Stimulated activated CD8-positive, alpha-beta memory T cell treated with anti-CD3 and anti-CD28 coated beads, Interleukin-15, amount 100 ng/mL, for 48 hours (primary cell): ENCODE measurements at places on chromosomes 6 and 20.

DNA sequence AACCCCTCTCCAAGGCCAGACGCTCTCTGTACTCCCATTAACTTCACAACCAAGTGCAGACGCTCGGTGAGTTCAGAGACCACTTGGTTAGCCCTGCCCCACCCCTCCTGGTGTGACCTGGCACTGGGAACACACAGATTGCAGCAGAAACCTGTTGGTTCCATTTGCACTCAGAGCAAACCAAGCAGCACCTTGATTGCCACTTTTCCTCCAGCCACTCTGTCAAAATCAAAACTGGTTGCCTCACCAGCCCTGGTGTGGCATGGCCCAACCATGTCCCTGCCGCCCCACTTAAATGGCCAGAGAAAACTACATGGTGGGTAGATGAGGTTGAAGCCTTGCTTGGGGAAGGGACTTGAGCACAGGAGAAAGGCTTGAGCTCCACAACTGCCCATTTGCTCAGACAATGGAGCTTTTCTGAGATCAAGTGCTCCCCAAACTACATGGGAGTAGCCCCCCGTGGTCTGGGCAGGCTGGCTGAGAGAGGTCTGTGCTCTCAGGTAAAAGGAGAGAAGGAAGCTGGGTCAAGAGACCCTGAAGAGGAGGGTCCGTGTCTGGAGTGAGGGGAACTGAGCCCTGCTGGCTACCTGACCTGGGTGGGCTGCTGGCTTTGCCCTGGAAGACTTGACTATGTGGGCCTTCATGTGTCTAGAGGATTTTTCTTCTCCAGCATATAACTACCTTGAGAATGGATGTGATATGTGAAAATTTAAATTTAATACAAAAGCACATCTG, 43.4 kb downstream of the PLCG1 start:
- DNase-seq = no peak

- peak; percentile 52 for DNase-seq
These were observed at the start of gene LRFN2 for GRCh38 chr6:40587240-40588069. TSS of gene LRFN2 (minus strand) at chr6:40587364.

DNA sequence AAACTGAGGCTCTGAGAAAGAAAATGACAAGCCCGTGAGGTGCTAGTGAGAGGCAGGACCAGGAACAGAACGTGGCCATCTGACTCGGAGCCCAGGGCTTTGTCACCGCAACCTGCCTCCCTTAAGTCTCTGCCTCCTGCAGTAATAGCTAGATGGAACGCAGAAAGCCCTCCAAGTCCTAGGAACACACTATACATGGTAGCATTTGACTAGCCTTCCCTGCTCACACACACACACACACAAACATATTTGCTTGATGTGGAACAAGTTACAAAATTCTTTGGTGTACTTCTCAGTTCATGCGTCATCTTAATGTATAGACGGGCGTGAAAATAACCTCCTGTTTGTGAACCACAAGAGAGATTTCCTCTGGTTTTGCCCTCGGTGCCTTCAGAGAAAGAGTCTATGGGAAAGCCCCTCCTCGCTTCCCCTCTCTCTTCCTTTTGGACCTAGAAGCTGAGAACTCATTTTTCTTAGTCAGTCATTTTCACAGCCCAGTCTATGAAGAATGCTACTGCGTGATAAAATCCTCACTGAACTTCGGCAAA, 38.8 kb downstream of the C6orf52 start:
- no peak for DNase-seq

GRCh38 chr20:50571466-50571865, 61.3 kb downstream of the PTPN1 start:
- no peak for DNase-seq

DNA sequence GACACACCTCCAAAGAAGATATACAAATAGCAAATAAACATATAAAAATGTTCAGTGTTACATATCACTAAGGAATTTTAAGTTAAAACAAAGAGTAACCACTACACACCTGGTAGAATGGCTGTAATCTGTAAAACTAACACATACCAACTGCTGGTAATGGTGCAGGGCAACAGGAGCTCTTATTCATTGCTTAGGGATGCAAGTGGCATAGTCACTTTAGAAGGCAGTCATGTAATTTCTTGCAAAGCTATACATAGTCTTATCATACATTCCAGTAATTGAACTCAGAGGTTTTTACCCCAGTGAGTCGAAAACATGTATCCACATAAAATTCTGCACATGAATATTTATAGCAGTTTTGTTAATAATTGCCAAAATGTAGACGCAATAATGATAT, 906.8 kb upstream of the CITED2 start:
- DNase-seq = no peak

DNA sequence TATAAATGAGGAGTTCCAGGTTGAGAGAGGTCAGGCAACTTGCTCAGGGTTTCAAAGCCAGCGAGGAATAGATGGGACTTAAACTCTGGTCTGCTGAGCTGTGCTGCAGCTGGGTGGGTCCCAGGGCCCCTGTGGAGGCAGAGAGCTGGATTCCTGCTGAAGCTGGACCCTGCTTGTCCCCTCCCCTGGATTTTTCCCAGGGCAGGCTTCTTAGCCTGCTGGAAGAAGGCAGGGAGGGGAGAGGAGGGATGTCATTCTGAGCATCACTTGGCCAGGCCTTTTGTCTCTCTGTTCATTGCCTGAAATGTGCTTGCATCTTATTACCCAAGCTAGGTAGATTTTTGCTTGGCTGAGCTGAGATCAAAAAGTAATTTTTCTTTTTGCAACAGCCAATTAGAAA, 133.7 kb downstream of the DHX35 start:
- no peak for DNase-seq

DNA sequence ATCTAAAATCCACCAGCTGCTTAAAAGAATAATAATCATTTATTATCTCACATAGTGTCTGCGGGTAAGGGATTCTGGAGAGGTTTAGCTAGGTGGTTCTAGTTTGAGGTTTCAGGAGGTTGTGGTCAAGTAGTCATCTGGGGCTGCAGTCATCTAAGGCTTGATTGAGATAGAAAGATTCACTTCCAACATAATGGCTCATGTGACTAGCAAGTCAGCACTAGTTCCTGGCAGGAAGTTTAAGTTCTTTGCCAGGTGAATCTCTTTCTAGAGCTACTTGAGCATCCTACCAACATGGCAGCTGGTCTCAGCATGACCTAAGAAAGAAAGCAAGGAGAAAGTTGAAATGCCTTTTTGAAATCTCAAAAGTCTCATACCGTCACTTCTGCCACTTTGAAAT, 128.8 kb downstream of the EDN1 start:
- DNase-seq = no peak

DNA sequence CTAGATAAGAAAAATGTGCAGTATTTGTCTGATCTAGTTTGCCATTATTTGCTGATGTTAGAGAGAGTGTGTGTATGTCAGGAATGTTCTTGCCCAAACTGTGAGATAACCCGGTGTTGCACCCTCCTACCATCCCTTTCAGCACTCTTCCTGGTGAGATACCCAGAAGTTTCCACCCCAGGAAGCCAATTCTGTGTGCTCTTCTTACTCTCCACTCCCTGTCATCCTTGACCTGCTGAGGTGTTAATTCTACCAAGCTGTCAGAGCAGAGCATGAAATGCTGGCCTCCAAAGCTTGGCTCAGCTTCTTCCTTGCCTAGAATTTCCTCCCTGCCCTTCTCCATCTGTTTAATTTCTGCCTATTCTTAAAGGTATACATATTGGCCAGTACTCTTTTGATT, 237.3 kb upstream of the CNR1 start:
- DNase-seq = no peak

- no peak for DNase-seq
These were observed 12.5 kb downstream of the TNXB start for GRCh38 chr6:32096394-32097258.

GRCh38 chr20:60999250-60999649, 252.8 kb upstream of the CDH4 start:
- DNase-seq = no peak

GRCh38 chr20:60213126-60213893, 255.1 kb downstream of the CDH26 start:
- no peak for DNase-seq

DNA sequence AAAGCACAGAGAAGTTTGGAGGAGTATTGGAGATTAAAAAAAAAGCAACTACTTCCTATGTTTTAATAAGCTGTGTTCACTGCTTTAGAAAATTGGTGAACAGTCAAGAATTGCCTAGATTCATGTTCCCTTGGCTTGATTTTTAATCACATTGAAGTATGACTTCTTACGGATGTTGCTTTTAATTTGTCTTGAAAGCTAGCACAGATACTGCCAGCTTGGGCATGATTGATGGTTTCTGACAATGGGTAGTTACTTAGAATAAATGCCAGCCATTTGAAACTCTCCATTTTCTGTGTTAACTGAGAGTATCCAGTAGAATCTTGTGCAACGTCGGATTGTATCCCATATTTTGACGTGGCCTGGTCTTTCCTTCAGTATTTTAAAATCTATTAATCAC, 178.0 kb downstream of the DTNBP1 start:
- no peak for DNase-seq

DNA sequence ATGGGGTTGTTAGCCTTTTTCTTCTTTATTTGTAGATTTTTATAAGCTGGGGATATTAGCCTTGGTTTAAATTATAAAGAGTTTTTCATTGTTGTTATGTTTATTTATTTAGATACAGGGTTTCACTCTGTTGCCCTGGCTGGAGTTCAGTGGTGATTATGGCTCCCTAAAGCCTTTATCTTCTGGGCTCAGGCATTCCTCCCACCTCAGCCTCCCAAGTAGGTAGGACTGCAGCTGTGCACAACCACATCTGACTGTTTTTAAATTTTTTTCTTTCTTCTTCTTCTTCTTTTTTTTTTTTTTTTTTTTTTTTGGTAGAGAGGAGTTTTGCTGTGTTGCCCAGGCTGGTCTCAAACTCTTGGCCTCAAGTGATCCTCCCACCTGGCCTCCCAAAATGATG, 80.9 kb downstream of the UBE3D start:
- DNase-seq = no peak

DNA sequence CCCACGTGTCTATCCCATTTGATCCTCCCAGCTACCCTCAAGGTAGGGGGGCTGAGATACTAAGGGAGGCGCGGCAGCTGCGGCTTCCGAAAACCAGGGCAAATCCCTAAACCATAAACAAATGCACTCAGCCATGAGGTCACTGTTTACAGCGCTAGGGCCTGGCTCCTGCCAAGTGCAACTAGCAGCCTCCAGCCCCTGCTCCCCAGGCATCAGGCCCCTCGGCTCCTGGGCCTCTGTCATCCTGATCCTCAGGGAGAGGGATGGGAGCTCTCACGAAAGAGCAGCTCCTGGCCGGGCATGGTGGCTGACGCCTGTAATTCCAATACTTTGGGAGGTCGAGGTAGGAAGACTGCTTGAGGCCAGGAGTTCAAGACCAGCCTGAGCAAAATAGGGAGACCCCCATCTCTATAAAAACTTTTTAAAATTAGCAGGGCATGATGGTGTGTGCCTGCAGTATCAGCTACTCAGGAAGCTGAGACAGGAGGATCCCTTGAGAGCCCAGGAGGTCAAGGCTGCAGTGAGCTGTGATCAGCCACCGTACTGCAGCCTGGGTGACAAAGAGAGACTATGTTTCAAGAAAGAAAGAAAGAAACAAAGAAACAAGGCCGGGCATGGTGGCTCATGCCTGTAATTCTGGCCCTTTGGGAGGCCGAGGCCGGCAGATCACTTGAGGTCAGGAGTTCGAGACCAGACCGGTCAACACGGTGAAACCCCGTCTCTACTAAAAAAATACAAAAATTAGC, 42.5 kb upstream of the TLDC2 start:
- no peak for DNase-seq

DNA sequence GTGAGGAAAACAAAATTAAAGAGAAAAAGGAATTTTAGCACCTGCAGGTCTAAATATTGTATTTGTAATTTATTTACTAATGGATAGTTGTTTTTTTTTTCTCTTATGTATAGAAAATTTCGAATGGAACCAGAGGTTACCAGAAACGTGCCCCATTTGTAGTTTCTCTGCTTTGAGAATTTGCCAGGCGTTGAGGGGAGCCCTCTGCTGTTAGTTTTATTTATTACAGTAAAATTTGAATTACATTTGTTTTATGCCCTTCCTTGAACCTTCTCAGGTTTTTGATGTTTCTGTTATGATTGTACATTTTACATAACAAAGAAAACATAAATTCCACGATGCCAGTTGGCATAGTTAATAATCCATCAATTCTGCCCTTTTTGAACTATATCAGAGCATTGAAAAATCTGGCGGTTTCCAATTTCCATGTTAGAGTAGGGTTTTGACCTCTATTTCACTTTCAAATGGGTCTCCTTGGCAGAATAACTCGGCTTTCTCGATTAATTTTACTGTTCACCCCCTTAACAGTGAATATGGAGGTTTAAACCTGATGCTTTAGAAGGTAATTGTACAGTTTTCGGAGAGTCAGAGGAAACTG, 35.1 kb upstream of the RFPL4B start:
- no peak for DNase-seq

- no peak for DNase-seq
These were observed 4.7 kb upstream of the GJA1 start for GRCh38 chr6:121430514-121431460.

- no peak for DNase-seq
These were observed 41.3 kb upstream of the IL20RA start for GRCh38 chr6:137086031-137086430.

DNA sequence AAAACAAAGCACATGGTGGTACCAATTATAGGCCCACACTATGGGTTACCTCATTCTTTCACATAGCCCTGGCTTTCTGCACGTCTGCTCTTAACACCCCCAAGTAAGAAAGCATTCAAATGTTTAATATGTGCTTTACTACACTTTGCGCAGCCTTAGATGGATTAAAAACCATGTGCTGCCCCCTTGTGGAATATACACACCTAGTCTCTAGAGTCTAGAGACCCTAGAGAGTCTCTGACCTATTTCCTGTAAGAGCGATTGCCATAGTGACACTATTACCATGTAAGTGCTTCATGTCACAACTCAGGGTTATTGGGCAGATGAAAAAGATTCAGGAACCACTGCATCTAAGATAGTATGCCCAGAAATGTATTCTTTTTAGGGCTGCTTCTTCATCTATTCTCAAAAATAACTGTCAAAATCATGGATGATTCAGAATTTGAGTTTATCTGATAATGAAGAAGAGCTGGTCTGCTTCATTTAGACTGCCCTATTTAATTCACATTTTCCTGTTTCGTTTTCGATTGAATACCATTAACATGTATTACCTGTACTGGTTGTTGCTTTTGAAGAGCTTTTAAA, 186.3 kb downstream of the ADGB start:
- no peak for DNase-seq

- DNase-seq = no peak
These were observed 51.5 kb upstream of the MTHFD1L start for GRCh38 chr6:150813993-150814359.

GRCh38 chr20:62907384-62908317, 18.7 kb downstream of the DIDO1 start:
- no peak for DNase-seq

- DNase-seq = no peak
These were observed 103.8 kb downstream of the TMEM242 start for GRCh38 chr6:157219201-157220200.

DNA sequence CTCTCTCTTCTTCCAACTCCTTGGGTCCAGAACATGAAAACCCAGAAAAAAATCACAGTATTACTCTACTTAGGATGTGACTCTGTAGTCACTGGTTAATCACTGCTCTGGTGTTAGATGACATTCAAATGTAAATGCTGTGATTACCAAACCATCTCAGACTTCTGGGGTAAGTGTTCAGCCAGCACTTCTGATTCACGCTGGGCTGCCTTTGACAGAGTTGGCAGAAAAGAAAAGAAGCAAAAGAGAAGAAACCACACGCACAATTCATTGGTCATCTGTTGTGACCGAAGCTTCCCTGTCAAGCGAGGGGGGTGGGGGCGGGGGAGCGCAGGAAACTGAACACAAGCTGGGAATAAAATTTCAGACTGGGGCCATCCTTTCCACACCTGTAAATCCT, 82.7 kb downstream of the PSMG4 start:
- DNase-seq = no peak

- no peak for DNase-seq
These were observed 555.5 kb downstream of the PTPRT start for GRCh38 chr20:42634156-42634555.
